ENCODE measurements at places on chromosomes 1 and 21. TPM values are rescaled to one million over a fixed set of nuclear protein-coding genes. Genes with fewer than 3 reads are reported as not detected.
A peak's percentile ranks its signal among the peaks of the same experiment; 100 is the strongest.

GRCh38 chr1:72281144-72281543, 1.2 kb downstream of the NEGR1 start:
- no peaks in the 10 kb centered on the region for H3K36me3 ChIP-seq
- peak overlapping the region; percentile 72 for H3K4me3 ChIP-seq
- H3K4me1 ChIP-seq = peaks cover 3% of the 10 kb centered on the region
- no peaks in the 10 kb centered on the region for H3K27me3 ChIP-seq

The SLAMF9 gene
- 0.92 TPM for total RNA-seq

DNA sequence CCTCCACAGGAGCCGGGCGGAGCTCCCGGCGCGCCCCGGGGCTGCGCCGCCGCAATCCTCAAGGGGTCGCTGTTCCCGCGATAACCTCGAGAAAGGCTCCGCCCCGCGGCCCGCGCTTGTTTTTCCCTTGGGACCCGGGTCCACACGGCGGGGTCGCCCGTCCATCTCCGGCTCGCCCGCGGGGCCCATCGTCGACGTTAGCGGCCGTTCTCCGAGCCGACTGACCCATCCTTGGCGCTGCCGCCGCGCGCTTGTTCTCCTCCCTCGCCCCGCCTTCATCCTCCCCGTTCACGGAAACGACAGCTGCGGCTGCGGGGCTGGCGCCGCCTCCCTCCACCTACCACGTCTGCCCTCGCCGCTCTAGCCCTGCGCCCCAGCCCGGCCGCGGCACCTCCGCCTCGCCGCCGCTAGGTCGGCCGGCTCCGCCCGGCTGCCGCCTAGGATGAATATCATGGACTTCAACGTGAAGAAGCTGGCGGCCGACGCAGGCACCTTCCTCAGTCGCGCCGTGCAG, at the start of gene SH3GLB1:
Gene SH3GLB1 (plus strand): TSS at position 119 of the 514 bp plus-strand sequence. CDS start 324 bp downstream, at position 443.
- DNase-seq = peak; percentile 55
- no peaks in the 10 kb centered on the region for H3K27me3 ChIP-seq
- peaks cover 29% of the 10 kb centered on the region for H3K4me1 ChIP-seq
- no peaks in the 10 kb centered on the region for H3K36me3 ChIP-seq
- H3K4me3 ChIP-seq = peak within 1 kb of the TSS; percentile 80

DNA sequence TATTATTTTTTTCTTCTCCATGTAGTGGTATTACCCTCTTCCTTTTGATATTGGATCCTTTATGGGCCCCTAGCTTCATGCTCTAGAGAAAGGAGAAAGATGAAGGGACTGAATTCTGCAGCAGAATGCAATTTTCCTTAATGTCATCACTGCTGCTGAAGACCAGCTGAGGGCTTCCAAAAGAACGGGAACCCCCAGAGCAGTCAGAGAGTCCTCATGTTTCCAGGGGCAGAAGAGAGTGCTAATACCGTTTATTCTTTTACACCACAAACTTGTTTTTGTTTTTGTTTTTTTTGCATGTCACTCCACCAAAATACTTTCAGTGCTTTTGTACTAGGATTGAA, 21.1 kb upstream of the TBX15 start:
- no peak overlapping the region for H3K27ac ChIP-seq
- H3K36me3 ChIP-seq = no peaks in the 10 kb centered on the region
- no peak overlapping the region for H3K4me3 ChIP-seq
- peaks cover 34% of the 10 kb centered on the region for H3K4me1 ChIP-seq
- peaks cover 10% of the 10 kb centered on the region for H3K27me3 ChIP-seq

DNA sequence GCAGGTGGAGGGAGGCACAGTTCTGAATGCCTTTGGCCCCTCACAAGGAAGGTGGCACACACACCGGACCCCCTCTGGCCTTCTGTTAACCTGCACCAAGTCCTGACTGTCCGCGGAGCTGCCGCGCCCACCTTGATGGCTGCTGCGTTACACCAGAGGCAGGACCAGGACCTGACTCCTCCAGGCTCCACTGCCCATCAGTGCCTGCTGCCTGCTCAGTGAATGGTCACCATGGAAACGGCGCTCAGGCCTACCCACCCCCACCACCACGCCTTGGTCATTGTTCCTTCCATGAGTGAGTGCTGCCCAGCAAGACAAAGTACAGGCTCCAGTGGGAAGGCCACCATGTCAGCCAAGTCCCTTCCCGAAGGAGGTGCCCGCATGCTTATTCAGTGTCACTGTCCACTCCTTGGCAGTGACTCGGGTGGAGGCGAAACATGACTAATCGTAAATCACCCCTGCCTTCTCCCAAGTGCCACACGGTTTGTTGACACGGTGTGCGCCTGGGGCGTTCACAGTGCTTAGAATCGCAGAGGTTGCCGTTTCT, 57.3 kb downstream of the SLC37A1 start:
- no peak overlapping the region for H3K4me3 ChIP-seq
- H3K4me1 ChIP-seq = no peaks in the 10 kb centered on the region
- no peak for DNase-seq
- peaks cover 93% of the 10 kb centered on the region for H3K36me3 ChIP-seq

DNA sequence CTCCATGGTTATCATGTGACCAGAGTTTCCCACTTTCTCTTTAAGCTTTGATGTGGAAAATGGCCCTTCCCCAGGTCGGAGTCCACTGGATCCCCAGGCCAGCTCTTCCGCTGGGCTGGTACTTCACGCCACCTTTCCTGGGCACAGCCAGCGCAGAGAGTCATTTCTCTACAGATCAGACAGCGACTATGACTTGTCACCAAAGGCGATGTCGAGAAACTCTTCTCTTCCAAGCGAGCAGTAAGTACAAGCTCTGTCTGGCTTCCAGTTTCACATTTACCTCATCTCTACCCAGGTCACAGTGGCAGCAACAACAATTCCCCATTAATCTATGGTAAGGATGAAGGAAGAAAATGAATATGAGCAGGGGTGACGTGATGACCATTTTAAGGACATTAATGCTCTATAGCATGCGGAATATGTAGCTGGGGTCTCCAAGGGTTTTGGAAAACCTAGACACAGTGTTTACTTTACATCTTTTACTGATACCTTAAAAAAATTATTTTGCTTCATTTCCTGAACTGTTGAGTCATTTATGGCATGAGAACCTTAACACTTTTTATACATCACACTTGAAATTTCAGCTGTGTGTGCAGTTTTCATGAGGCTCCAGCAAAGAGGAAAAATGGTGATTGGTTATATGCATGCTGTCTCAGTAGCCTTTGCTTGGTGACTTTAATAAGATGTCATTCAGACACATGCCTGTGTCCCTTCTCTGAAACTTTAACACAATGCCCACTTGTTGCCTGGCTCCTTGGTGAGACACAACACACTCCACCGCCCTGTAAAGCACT, 286.3 kb upstream of the SGIP1 start:
- H3K27me3 ChIP-seq = no peaks in the 10 kb centered on the region
- H3K36me3 ChIP-seq = no peaks in the 10 kb centered on the region
- no peak overlapping the region for H3K27ac ChIP-seq

DNA sequence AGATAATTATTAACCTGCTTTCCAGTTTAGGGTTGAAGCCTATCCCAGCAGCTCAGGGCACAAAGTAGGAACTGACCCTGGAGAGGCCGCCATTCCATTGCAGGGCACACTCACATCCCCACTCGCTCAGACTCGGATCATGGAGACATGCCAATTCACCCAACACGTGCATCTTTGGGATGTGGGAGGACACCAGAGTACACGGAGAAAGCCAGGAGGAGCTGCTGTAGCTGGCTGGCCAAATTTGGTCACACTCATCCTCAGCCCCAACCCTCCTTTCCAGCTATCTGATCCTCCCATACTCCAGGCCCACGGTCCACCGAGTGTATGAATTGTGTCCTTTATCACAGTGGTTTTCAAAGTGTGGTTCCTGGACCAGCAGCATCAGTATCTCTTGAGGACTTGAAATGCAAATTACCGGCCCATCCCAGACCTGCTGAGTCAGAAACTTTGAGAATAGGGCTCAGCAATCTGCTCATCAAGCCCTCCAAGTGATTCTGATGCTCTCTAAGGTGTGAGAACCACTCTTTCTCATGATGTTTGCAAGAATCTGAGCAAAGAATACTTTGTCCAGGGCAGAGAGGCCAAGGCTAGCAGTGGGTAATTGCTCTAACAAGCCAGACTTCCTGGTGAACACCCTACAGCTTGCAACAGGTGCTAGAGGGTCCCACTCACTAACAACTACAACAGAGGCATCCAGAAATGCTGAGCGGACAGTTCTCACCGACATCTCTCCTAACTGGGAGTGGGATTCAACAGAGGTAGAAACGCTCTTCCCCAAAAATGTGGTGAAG, 26.3 kb downstream of the IER5 start:
- DNase-seq = no peak
- peaks cover 39% of the 10 kb centered on the region for H3K4me1 ChIP-seq
- no peak overlapping the region for H3K4me3 ChIP-seq
- no peaks in the 10 kb centered on the region for H3K36me3 ChIP-seq

The GPR3 gene
- total RNA-seq = not detected

The FYB2 gene
- not detected for total RNA-seq

- H3K4me1 ChIP-seq = no peaks in the 10 kb centered on the region
- no peak overlapping the region for H3K27ac ChIP-seq
- H3K4me3 ChIP-seq = no peak overlapping the region
- no peak for DNase-seq
Observed at GRCh38 chr1:3919706-3920105, 19.6 kb upstream of the C1orf174 start.

DNA sequence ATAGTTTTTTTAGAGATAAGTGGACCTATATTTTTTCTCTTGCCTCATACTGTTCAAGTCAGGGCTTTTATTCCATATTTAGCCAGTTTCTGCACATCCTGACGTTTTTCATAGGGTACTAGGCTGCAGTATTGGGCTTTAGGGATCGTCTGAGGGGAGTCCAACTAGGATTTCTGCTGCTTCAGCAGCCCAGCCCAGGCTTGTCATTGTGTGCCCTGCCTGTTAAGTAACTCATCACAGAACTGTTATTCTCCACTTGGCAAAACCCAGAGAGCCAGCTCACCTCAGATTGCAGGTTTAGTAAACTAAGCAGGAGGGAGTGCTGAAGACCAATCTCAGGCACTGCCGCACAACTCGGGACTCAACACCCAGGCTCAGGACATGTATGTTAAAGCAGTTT, 2.8 kb downstream of the GALNT2 start:
- peaks cover 78% of the 10 kb centered on the region for H3K4me1 ChIP-seq
- no peak for DNase-seq
- H3K36me3 ChIP-seq = no peaks in the 10 kb centered on the region
- H3K4me3 ChIP-seq = no peak overlapping the region
- peak overlapping the region; percentile 22 for H3K27ac ChIP-seq
- no peaks in the 10 kb centered on the region for H3K27me3 ChIP-seq

All from esophagus squamous epithelium (tissue), 5 donors.